ENCODE measurements at places on chromosomes 12 and 14.

DNA sequence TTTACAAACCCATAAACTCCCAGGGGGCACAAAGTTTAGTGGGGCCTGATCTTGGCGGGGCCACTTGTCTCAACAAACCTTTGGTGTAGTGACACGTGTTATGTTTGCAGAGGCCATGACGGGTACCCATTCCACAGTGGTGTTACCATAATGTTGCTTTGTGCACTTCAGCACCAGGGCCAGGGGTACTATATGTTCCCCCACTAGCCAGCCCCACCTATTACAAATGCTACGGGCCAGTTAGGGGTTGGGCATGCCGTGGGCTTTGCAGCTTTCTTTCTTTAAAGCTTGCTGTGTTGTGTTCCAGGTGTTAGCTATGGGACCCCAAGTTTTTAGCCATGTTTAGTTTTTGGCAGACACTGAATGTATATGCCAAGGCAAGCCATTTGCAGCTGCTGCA is 30.8 kb upstream of the G2E3 start:
- no peak overlapping the region for H3K27ac ChIP-seq
- no peak for DNase-seq
- no peaks in the 10 kb centered on the region for H3K36me3 ChIP-seq
- no peaks in the 10 kb centered on the region for H3K4me1 ChIP-seq

DNA sequence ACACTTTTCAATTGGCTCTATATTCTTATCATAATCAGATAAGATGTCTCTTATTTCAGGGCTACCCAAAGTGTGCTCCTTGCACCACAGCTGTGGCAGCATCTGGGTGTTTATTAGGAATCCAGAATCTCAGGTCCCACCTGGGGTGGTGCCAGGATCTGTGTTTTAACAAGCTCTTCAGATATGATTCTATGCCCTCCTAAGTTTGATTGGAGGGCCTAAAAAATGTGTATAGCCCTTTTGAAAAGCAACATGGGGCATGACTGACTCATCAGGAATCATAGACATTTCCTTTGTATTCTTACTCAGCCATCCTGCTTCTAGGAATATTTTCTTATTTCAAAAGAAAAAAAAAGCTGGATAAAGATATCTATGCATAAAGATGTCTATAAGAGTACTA is 103.1 kb downstream of the HELB start:
- H3K4me3 ChIP-seq, result no peak overlapping the region
- no peak overlapping the region for H3K27ac ChIP-seq
- DNase-seq, result no peak
- no peaks in the 10 kb centered on the region for H3K36me3 ChIP-seq

DNA sequence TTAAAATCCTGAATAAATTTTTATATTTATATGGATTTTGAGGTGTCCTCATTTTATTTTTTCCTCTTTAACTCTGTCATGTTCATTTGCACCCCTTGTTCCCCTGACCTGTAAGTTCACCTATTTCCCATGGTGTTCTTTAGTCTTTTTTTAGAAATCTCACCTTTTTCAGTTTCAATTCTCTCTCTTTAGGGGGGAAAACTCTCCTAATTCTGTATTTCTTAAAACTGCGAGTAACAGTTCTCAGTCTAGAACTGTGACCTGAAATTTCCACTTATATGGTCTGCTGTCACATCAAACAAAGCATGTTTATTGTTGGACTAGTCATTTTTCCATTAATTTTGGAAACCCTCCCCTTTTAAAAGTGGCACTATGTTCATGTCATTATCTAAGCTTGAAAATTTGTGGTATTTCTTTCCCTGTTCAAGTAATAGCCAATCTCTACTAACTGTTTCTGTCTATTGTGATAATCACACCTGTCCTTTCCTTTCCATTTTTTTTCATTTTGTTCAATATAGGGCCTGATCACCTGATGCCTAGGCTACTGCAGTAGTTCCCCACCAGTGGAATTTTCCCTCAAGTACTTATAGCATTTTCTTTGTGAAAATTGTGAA is 14.0 kb upstream of the FBXO33 start:
- no peaks in the 10 kb centered on the region for H3K27me3 ChIP-seq
- DNase-seq, result no peak
- H3K36me3 ChIP-seq, result peaks cover 4% of the 10 kb centered on the region
- no peak overlapping the region for H3K4me3 ChIP-seq
- no peak overlapping the region for H3K27ac ChIP-seq

GRCh38 chr12:44851586-44851985 is 24.5 kb downstream of the NELL2 start:
- peaks cover 69% of the 10 kb centered on the region for H3K4me1 ChIP-seq
- H3K27me3 ChIP-seq, result no peaks in the 10 kb centered on the region
- no peak overlapping the region for H3K4me3 ChIP-seq
- H3K27ac ChIP-seq, result no peak overlapping the region
- DNase-seq, result no peak

- no peaks in the 10 kb centered on the region for H3K36me3 ChIP-seq
- no peak for DNase-seq
These were observed 319.9 kb downstream of the CACNA1C start for GRCh38 chr12:2372735-2373134.

DNA sequence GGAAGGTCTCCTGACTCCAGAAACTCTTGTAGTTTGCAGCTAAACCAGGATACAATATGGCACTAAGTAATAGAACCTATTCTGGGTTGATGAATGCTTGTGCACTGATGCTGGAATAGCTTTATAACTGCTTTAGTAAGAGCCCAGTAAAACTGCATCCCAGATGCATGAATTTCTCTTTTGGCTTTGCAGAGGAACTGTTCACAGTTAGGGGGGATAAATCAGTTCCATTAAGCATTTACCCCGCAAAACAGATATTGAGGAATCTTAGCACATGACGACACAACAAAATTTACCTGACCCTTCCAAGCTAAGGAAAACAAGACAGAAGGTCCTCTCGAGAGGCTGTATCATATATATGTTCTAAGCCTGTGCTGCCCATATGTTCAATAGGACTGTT is 457.4 kb downstream of the FOXG1 start:
- H3K4me1 ChIP-seq, result no peaks in the 10 kb centered on the region
- H3K36me3 ChIP-seq, result no peaks in the 10 kb centered on the region
- no peak overlapping the region for H3K4me3 ChIP-seq
- no peak for DNase-seq
- H3K27ac ChIP-seq, result no peak overlapping the region

GRCh38 chr12:86122846-86123468 is 133.2 kb downstream of the MGAT4C start:
- H3K27me3 ChIP-seq, result no peaks in the 10 kb centered on the region
- no peak overlapping the region for H3K4me3 ChIP-seq
- H3K4me1 ChIP-seq, result no peaks in the 10 kb centered on the region

DNA sequence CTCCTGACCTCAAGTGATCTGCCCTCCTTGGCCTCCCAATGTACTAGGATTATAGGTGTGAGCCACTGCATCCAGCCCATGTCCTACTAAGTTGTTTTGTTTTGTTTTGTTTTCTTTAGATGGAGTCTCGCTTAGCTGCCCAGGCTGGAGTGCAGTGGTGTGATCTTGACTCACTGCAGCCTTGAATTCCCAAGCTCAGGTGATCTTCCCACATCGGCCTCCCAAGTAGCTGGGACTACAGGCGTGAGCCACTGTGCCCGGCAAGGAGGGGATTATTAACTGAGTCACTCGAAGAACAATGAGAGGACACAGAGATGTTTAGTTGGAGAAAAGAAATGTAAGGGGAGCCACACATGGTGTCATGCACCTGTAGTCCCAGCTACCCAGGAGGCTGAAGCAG is 18.0 kb upstream of the ERBB3 start:
- DNase-seq, result no peak
- peaks cover 4% of the 10 kb centered on the region for H3K4me1 ChIP-seq
- no peak overlapping the region for H3K27ac ChIP-seq

DNA sequence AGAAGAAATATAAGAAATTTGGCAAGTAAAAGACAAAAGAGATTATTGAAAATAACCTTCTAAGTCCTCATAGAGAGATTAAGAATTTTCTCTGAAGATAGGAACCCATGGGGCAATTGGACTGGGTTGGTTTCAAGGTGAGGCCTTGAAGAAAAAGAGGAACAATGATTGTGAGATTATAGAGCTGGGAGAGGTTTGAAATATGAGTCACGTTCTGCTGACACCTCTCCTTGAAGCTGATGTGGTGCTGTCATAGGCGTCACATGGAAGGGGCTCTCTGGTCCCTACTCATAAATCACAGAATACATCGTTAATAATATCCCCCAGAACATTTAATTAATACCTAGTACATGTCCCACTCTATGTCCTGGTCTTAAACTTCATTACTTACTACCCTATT is 227.6 kb upstream of the PDE3A start:
- H3K36me3 ChIP-seq, result no peaks in the 10 kb centered on the region
- H3K4me1 ChIP-seq, result no peaks in the 10 kb centered on the region
- DNase-seq, result no peak
- H3K27me3 ChIP-seq, result no peaks in the 10 kb centered on the region

DNA sequence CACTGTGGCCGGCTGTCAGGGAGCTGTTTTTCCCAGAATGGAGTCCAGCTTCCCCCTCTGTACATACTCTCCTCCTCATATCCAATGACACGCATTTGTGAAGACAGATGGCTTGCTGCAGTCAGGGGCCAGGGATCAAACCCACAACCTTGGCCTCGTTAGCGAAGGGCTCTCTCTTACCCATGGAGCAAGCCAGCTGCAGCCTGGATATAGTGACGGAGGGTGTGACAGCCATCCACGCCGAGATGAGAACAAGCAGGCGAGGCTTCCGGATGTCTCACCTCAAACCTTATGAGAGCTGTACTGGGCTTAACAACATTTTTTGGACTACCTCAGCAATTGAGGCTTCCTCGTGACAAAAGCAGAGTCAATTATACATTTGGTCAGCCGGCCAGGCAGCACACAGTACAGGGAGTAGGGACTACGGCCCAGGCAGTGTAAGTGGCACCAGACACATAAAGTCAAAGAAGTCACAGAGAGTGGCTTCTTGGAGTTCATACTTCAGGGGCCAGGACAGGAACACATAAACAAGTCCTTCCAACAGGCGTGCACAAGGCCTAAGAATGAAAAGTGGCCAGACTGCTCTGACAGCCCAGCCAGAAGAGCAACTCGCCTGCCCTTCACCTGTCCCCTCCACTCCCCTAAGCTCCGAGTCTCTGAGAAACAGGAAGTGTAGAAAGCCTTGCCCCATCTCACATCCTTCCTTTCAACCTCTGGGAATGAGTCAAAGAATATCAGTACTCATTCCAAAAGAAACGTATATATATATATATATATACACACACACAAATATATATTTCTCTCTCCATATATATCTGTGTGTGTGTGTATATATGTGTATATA is 115.1 kb downstream of the TTC7B start:
- no peak overlapping the region for H3K4me3 ChIP-seq
- peaks cover 5% of the 10 kb centered on the region for H3K27me3 ChIP-seq

- H3K27ac ChIP-seq, result no peak overlapping the region
- H3K4me3 ChIP-seq, result no peak overlapping the region
- H3K4me1 ChIP-seq, result no peaks in the 10 kb centered on the region
- no peaks in the 10 kb centered on the region for H3K27me3 ChIP-seq
These were observed 40.4 kb downstream of the KICS2 start for GRCh38 chr12:64181430-64182291.

- no peak overlapping the region for H3K27ac ChIP-seq
- no peak for DNase-seq
- H3K4me3 ChIP-seq, result no peak overlapping the region
- no peaks in the 10 kb centered on the region for H3K27me3 ChIP-seq
- peaks cover 8% of the 10 kb centered on the region for H3K4me1 ChIP-seq
These were observed 444.4 kb upstream of the ATP2B1 start for GRCh38 chr12:90152897-90153624.

- H3K36me3 ChIP-seq, result no peaks in the 10 kb centered on the region
- H3K4me3 ChIP-seq, result no peak overlapping the region
- H3K4me1 ChIP-seq, result no peaks in the 10 kb centered on the region
- H3K27ac ChIP-seq, result no peak overlapping the region
- DNase-seq, result no peak
These were observed 37.5 kb downstream of the EAPP start for GRCh38 chr14:34502001-34502400.

DNA sequence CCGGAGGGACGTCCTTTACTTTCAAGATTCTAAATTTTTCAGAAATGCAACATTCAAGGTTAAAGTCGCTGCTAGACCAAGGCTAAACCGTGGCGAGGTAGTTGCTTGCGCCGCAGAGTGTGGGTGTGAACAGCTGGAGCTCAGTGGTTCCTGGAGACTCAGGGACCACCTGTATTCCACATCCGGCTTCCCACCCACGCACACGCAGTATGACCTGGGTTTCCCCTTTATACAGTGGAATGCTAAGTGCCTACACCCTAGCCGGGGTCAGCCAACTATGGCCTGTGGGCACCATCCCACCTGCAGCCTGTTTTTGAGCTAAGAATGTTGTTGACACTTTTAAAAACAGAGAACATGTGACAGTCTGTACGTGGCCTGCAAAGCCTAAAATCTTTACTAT is 42.9 kb upstream of the TESC start:
- peaks cover 5% of the 10 kb centered on the region for H3K36me3 ChIP-seq
- no peaks in the 10 kb centered on the region for H3K27me3 ChIP-seq
- H3K27ac ChIP-seq, result no peak overlapping the region
- no peaks in the 10 kb centered on the region for H3K4me1 ChIP-seq
- no peak for DNase-seq

GRCh38 chr12:53052419-53053217 is 2.8 kb downstream of the TNS2 start:
- H3K4me1 ChIP-seq, result peaks cover 30% of the 10 kb centered on the region
- H3K27me3 ChIP-seq, result no peaks in the 10 kb centered on the region
- DNase-seq, result no peak
- H3K27ac ChIP-seq, result no peak overlapping the region
- no peaks in the 10 kb centered on the region for H3K36me3 ChIP-seq

- no peak for DNase-seq
- no peak overlapping the region for H3K4me3 ChIP-seq
- H3K36me3 ChIP-seq, result peaks cover 5% of the 10 kb centered on the region
- H3K27me3 ChIP-seq, result peaks cover 64% of the 10 kb centered on the region
- peaks cover 34% of the 10 kb centered on the region for H3K4me1 ChIP-seq
These were observed 87.6 kb downstream of the GALNT8 start for GRCh38 chr12:4807813-4808212.

DNA sequence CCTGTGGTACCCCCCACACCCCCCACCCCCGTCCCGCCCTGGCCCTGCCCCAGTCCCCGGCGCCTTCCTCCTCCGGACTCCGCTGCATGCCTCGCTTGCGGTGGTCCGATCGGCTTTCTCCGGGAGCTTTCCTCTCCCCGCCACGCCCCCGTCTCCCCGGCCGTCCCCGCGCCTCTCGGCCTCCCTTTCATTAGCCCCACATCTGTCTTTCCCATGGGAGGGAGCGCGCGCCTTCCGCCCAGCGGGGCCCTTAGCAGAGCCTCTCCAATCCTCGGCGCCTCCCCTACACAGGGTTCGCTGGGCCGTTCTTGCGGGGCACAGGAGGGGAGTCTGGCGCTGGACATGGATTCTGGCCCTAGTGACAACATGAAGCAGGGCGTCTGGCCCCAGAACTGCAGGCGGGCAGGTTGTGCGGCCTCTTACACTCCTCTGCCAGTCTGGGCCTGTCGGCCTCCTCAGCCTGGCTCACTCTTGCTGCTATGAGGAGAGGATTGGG is 1.5 kb upstream of the EFS start:
- no peak overlapping the region for H3K27ac ChIP-seq
- H3K27me3 ChIP-seq, result peaks cover 41% of the 10 kb centered on the region
- H3K4me3 ChIP-seq, result no peak overlapping the region
- no peaks in the 10 kb centered on the region for H3K36me3 ChIP-seq
- peaks cover 4% of the 10 kb centered on the region for H3K4me1 ChIP-seq
- DNase-seq, result no peak
